ENCODE measurements at places on chromosomes 2 and 18.
A peak's percentile ranks its signal among the peaks of the same experiment; 100 is the strongest.

DNA sequence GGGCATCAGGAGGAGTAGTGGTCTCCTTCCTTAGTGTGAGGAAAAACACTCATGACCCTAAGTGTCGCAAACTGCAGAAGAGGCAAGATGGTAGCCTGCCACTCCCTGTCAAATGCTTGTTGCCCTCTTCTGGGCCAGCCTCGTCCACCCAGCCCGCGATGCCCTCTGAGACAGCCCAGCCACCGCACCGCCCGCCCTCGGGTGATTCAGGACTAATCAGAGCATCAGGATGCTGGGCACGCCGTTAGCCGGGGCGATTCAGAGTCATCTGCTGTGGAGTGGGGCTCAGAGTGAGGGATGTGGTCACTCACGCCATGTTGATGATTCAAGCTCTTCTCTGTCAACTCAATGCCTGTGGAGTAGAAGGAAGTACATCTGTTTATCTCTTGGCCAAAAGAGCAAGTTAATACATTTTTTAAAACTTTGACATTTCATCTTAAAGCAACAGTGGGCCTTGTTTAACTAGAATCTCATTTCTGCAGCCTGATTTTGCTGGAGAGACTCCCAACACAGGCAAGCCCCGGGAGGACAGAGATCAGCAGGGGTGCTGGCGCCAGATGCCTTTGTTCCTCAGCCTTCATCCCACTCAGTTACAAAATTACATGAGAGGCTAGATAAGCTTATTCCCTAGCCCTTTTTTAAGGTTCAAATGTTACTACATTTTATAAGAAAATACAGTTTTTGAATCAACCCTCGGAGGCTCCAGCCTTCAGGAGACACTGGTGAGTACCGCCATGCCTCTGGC lies 79.0 kb downstream of the TMEM18 start:
- DNase-seq: no peak

- DNase-seq: peak; percentile 27
Observed at GRCh38 chr2:88016960-88017779, 823 bp upstream of the RNU2-63P start.

- no peak for DNase-seq
Observed at GRCh38 chr18:79548621-79548985, 131.0 kb upstream of the CTDP1 start.

DNA sequence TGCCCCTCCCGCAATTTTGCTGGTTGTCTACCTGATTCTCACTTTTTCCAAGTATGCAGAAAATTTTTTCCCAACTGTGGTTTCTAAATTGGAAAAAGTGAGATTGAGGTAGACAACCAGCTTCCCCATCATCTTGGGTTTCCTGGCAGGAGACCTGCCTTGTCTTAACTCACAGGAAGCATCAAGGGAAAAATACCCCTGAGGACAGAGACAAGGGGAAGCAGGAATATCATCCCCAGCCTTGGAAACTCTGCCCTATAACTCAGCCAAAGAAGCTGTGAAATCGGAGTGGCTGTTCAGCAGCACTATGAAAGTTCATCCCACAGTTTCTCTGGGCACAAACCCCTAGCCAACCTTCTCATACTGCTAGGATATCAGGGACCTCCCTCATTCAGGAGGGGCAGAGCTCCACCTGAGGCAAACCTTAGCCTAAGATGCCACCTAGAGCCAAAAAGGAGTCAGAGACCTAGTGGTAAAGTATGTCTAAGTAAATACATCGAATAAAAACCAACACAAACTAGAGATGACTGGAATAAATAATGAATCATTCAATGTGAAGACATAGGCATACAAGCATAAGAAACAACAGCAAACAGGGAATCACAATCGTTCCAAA lies 68.2 kb downstream of the ZSWIM2 start:
- DNase-seq: peak; percentile 16

DNA sequence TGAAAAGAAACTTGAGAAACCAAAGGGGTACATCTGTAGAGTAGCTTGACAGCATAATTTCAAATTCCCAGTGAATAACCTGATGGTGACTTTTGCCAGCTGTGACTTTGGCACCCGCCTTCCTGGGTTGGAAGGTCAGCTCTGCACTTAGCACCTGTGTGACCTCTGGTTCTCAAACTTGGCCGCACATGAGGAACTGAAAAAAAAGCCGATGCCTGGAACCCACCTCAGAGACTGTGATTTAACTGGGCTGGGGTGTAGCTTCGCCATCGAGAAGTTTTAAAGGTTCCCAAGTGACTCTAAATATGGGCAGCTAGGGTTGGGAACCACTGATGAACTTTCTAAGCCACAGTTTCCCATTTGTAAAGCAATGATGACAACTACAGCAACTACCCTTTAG lies 6.5 kb downstream of the EFEMP1 start:
- no peak for DNase-seq

DNA sequence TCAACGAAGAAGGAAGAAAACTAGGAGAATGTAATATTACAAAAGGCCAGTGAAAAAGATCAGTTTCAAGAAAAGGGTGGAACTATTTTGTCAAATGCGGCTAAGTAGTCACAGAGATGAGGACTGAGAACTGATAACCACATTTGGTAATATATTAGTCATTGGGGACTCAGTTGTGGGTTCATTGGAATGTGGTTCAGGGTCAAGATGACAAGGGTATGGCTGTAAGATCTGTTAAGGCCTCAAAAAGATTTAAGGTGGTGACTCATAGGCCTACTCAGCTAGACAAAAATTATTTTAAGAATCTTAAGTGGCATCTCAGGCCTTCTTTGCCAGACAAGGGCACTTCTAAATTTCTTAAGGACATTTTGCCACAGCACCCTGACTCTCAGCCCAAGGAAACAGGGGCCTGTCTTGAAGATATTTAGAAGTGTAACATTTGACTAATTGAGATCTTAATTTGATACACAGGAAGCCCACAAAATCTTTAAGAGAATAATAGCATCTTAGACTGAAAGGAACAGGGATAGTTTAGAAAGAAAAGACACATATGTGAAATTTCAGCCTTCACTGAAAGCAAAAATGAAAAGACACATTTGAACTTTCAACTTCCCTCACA lies 81.3 kb downstream of the STRADB start:
- no peak for DNase-seq

DNA sequence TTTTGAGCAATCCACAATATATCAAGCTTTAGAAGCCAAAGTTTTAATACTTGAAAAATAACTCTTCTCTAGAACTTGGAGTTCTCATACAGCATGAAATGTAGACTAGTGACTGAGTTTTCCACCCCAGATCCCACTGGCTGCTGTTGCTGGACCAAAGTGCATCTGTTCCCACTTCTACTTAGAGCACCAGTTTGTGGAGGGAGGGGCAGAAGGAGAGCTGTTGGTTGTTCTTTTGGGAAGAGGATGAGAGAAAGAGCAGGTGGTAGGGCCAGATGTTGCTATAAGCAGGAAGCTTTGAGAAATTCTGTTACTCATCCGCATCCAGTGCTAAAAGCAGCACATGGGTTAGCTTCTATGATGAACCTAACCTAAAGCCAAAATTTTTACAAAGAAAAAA lies 59.0 kb downstream of the MBD2 start:
- no peak for DNase-seq

GRCh38 chr2:30484995-30485394 lies 37.9 kb downstream of the LCLAT1 start:
- no peak for DNase-seq

DNA sequence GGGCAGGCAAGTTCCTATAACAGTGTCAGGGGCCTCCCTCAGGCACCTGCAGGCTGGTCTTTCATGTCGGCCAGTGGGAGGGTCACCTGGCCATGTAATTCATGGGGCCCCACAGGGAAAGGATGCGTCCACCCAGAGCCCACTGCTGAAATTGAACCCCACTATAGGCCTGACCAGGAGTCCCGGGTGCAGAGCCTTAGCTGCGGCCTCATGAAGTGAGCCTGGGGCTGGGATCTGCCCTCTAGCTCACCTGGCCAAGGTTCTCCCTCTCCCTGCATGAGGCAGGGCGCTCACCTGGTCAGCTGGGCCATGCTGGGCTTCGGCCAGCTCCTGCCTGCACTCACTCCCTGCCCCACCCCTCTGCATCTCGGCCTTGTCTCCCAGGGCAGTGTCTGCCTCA lies 41.1 kb downstream of the C1QL2 start:
- no peak for DNase-seq

GRCh38 chr2:98605076-98605475 lies 3.2 kb downstream of the COA5 start:
- no peak for DNase-seq

DNA sequence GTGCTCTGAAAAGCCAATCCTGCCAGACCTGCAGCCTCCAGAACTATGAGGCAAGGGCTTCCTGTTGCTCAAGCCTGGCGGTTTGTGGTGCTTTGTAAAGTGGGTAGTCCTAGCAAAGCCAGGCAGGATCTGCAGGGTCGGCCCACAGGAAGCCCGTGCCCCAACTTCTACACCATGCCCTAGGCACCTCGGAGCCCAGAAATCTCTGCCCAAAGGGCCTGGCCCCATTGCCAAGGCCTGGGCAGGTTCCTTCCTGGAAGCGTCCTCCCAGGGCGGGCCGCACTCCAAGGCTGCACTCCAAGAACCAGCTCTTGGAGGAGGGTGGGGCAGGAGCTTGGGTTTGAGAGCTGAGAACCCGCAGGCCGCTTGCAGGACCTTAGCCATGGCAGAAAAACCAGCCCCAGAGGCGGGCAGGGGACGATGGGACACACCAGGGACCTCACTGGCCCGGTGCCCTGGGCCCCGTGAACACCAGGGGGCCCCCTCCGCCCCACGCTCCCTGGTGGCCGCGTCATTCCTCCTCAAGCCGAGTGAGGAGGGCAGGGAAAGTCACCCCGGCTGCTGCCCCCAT lies 37.2 kb upstream of the ID2 start:
- no peak for DNase-seq

DNA sequence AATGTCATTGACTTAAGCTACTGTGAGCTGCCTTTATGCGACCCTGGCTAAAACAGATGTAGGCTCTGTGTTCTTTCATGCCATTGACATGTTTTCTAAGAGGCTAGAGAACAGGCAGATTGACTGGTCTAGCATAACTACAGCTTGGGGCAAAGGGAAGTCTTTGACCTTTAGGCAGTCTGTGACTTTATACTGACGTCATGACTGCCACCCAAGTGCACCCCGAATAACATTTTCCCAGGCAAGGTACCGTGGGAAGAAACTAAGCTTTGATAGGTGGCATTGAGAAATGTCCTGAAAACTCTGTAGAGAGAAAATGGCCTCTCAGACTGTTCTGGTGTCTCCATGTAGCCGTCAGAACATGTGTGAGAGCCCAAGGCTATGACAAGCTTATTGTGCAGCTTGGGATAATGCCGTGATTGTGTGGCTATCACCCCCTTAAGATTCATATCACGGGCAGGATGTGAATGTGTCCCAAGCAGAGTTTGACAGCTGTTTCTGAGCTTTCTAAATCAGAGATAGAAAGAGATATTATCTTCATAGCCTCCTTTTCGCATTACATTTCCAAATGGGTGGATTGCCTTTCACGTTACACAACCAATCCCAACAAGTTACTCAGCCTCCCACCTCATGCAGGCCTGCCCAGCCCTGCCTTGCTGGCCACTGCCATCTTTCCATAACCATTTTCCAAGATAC lies 672.2 kb upstream of the ACVR2A start:
- DNase-seq: peak; percentile 48

DNA sequence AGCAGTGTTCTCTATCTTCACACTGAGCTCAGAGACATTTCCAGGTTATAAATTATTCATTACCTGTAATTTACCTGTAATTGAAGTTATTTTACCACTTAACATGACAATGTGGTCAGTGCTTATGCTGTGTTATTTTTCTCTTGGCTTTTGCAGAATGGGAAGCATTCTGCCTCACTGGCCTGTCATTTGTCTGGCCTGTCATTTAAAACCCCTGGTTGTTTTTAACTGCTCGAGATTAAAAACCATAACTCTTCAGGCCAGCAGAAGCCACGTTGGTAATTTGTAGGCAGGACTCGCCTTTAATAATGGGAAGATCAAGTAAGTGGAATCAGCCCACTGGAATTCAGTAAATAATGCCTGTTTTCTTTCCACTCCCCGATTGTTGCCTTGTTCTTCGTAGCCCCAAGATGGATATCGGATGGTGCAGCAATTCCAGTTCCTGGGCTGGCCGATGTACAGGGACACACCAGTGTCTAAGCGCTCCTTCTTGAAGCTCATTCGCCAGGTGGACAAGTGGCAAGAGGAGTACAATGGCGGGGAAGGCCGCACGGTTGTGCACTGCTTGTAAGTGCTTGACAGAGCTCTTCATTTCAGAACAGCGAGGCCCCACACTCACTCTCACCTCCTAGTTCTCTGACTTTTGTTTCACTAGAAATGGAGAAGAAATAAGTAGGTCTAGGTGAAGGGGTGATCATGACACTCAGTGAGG lies 222.4 kb upstream of the RAB12 start:
- no peak for DNase-seq

- DNase-seq: no peak
Observed at GRCh38 chr2:152093464-152093863, 5.4 kb downstream of the CACNB4 start.
